ENCODE measurements at places on chromosomes 2 and 18.

- DNase-seq = no peak
Observed at GRCh38 chr18:76145521-76146376, 349.3 kb downstream of the ZNF516 start.

DNA sequence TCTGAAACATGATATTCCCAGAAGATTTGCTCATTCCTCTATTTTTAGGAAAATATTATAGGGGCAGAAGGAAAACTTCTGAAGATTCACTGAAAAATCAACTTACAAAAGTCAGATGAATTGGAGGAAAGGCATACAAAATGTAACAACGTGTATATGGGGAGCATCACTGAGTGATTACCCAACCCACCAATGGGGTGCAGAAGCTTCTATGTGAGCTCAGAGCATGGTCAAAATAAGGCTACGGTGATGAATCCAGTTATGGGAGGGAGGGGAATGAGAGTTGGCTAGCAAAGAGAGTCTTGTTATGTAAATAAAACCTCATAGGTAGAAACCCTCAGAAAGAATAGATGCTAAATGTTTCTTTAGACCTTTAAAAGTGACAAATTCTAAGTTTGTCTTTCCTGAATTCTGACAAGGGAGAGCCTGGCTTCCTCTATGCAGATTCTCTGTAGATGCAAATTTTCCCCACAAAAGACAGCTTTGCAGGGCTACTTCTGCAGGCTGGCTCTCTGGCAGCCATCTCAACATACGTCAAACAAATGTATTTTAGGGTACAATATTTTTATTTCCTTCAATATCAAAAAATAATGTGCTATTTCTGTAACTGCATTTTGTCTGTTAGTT lies 171.4 kb upstream of the NDUFV2 start:
- no peak for DNase-seq

- DNase-seq = no peak
Observed at GRCh38 chr2:101796825-101797600, 99.5 kb downstream of the MAP4K4 start.

- no peak for DNase-seq
Observed at GRCh38 chr18:61335684-61336555, 2.7 kb downstream of the CDH20 start.
